ENCODE measurements at places on chromosomes 13 and 19.

- DNase-seq, result no peak
These were observed 70.6 kb downstream of the STK24 start for GRCh38 chr13:98506322-98506721.

GRCh38 chr13:27161980-27162379, 9.6 kb downstream of the USP12 start:
- no peak for DNase-seq

DNA sequence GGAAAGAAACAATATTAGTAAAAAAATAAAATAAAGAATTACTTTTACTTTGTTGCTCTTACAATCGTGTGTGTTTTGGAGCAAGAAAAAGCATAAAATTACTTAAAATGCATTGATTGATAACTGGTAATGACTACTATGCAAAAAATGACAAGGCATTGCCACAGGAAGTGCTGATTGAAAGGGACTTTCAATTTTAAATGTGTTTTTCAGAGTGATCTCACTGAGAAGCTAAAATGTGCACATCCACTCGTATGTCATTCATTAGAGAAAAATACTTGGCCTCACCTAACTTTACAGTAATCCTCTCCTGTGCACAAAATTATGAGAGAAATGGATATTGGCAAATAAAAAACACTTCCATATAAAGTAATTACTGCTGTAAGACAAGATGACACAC, 934.9 kb downstream of the SLITRK6 start:
- DNase-seq, result no peak

DNA sequence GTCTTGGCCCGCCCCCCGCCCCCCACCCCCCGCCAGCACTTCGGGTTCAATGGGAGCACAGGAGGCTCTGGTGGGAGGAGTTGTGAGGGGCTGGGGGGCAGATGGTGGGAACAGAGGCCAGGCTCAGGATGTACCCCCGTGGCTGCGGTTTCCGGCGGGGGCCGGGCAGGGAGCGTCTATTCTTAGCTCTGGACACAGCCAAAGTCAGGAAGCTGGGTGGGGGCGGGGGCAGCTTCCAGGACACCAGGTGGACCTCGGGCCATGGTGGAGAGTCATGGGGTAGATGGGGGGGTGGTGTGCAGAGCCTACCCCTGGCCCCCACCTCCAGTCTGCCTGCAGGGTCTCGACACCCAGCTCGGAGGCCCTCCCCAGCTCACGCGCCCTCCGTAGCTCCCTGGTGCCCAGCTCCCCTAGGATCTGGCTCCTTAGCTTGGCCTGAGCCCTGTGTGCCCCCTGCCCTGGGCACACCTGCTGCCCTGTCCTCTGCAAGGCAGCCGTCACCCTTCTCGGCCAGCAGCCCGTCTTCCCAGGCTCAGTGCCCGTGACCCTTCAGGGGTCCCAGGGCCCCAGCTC, 2.2 kb upstream of the TBXA2R start:
- no peak for DNase-seq

DNA sequence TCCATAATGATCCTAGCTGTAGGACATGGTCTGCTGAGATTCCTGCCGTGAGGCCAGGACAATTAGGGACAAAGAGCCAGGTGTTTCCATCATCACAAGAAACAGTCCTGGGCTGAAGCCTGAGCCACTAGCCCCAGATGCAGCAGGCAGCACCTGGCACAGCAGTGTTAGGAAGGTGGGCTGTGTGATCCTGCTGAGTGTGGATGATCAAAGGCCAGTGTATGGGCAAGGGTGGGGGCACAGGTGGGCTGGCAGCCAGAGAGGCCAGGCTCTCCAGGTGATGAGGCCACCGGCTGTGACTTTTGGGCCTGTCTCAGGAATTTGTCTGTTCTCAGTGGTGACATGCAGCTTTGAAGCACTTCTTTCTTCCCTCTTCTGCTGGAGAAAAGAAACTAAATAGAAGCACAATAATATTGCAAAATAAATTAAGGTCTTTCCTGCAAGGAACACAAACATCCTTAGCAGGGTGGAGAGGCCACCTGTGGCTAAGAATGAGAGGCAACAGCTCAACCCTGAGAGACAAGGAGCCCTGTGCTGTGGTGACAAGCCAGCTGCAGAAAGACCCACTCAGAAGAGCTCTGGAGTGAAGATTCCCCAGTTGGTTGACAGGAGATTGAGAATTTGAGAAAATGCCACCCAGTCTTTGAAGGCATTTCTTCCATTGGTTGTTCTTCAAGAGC, 127.6 kb downstream of the KATNAL1 start:
- DNase-seq, result no peak

GRCh38 chr19:2557093-2557440, 81.1 kb downstream of the GADD45B start:
- no peak for DNase-seq
